ENCODE measurements at places on chromosomes 11 and 22.
A peak's percentile ranks its signal among the peaks of the same experiment; 100 is the strongest.

GRCh38 chr11:91786097-91786496 lies 438.5 kb upstream of the FAT3 start:
- DNase-seq, result no peak

DNA sequence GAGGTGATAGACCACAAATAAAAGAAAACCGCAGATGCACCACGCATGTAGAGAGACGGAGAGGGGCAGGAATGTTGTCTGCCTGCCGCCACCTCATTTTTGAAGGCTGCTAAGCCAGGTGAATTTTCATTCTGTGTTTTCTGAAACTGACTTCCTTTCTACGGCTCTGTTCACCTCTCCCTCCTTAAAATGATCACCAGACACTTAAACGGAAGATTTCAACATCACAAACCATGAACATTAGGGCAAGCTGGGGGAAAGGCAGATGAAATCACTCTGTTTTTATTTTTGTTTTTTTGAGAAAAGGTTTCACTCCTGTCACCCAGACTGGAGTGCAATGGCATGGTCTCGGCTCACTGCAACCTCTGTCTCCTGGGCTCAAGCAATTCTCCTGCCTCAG lies 232.4 kb downstream of the MIAT start:
- DNase-seq, result peak; percentile 40

- DNase-seq, result no peak
These were observed 59.8 kb downstream of the SC5D start for GRCh38 chr11:121352251-121352891.

DNA sequence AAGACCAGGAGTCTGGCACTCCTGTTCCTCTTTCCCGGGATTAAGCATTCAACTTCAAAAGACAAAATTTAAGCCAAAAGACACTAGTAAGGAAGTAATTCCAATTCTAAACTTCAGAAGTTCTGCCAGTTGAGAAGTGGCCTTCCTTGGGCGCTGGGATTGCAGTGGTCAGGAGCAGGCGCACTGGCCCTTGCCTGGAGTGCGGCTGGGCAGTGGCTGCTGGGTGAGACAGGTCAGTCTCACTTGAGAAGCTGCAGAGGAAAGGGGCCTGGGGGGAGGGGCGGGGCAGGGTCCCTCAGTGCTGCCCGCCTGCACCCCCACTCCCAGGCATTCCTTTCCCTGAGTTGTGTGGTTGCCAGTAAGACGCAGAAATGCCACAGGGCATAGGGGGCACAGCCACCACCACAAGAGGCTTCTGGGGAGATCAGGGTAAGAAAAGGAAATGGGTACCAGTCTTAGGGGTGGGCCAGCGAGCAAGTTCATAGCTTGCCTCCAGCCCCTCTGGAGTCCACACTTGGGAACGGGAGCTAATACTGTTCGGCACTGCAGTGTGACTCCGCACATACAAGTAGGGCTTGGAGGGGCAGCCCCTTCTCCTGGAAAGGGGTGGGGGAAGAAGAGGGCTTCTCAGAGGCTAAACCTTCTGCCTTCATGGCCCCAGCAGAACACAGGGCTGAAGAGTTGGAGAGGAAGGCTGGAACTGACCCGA lies 5.5 kb downstream of the MRPL49 start:
- DNase-seq, result no peak

DNA sequence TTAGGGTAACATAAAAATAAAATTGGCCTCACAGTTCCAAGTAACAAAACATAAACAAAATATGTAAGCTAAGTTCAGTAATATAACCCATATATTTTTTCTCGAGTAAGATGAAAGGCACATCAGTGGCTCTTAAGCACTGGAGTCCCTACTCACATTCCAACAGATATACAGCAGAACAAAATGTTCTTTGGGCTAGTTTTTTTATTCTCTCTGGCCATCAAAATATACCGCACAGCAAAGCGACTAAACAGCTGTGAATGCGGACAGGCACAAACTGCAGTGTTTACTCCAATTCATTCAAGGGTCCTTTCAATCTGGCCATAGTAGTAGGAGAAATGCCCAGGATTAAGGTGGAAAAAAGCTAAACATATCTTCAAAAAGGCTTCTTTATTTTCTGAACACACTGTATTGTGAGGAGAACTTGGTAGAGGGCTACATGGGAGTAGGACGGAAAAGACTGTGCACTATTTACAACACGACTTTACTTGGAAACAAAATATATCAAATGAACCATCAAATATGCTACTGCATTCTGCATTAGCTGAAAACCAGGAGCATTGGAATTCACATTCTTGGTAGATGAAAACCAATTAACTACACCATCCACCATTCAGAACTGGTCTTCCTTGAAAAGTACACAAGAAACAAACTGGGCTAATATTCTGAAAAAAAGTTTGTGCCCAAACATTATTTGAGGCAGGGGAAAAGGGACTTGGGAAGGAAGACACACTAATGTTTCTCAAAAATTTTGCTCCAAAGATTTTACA lies 4.4 kb downstream of the CDON start:
- DNase-seq, result no peak

DNA sequence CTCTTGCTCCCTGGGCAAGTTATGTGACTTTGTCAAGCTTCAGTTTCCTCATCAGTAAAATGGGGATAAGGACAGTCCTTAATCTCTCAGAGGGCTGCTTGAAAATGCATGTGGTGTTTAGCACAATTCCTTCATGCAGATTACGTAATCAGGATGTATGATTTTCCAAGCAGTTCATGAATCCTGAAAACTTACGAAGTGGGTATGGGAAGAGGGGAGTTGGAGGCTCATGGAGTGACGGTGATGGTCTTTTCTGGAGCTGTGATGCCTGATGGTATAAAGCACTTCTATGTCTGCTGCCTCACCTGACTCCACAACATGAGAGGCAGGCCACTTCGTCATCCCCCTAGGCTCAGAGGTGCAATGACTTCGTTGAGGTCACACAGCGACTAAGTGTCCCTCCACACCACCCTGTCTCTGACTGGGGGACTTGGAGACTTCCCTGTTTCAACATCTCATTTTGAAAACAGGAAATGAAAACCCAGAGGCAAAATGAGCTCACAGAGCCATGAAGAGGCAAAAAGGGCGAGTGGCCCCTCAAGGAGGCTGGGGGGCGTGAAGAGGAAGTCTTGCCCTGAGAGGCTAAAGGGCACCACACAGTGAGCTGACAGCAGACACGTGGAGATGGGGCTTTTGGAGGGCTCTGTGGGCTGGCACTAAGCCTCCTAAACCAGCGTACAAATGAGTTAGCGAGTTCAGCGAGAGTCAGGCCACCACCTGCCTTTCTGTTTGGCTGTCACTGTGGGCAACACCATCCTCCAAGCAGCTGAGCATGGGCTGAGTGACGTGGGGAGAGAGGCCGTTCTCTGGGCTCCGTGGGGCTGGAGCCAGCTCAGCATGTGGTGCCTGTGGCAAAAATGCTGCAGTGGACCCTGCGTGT lies 10.1 kb downstream of the MCM5 start:
- no peak for DNase-seq

GRCh38 chr22:25404556-25404927 lies 159.9 kb upstream of the GRK3 start:
- DNase-seq, result no peak

GRCh38 chr11:92717240-92717639 lies 252.2 kb upstream of the MTNR1B start:
- DNase-seq, result no peak

Data from fibroblast of upper back skin (primary cell).